ENCODE measurements at places on chromosomes 5 and 9.

- H3K36me3 ChIP-seq = no peaks in the 10 kb centered on the region
- DNase-seq = no peak
- H3K4me3 ChIP-seq = no peak overlapping the region
- H3K4me1 ChIP-seq = no peaks in the 10 kb centered on the region
These were observed 217.2 kb downstream of the MELK start for GRCh38 chr9:36789886-36790285.

DNA sequence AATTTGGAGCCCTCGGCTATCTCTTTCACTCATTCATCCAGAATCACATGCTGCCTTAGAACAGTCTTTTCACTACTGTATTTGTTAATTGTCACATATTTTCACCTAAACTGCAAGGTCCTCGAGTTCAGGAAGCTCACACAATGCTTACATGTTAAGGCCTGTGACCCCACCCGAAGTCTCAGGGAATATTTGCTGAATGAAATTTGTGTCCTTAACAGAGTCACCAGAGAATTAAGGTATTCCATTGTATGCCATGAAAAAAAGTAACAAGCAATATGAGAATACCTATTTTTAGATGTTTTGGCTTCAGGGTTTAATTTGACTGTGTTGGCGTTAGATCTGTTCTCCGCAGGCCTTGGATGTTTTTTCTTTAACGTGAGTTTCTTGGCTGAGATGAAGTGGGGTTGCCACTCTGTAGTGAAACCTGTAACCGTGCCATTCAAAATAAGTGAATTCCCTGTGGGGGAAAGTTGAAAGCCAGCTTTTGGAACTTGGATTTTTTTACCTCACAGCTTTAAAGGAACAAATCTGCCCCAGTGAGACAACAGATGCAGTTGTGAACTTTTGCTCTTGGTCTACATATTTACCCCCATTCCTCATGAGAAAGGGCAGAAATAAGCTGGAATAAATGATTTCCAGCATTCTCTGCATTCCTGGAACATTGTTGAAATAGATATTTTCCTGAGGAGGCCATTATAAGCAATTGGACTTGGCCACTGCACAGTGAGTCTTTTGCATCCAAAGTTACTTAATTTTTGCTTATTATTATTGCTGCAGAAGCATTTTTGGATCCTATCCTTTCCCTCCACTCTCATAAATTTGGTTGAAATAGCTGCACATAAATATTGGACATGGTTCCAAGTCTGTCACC, 35.9 kb upstream of the FBP1 start:
- no peaks in the 10 kb centered on the region for H3K4me1 ChIP-seq
- no peak overlapping the region for H3K4me3 ChIP-seq
- H3K36me3 ChIP-seq = no peaks in the 10 kb centered on the region
- no peak overlapping the region for H3K27ac ChIP-seq

DNA sequence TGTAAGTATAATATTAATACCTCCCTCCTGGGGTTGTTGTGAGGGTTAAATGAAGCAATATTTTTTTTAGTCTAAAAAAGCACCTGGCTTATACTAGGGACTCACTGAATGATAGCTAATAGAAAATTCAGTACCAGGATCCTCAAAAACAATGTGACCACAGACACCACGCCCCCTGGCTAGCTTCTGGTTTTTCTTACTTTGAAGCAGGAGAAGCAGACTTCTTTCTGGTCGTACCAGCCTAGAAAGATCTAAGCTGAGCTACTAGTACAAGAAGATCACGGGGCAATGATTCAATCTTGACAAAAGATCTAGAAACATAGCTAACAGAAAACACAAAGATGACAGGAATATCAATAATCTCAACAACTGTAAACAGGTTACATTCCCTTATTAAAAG, 218.5 kb upstream of the SLC30A5 start:
- no peaks in the 10 kb centered on the region for H3K36me3 ChIP-seq
- H3K27ac ChIP-seq = no peak overlapping the region
- DNase-seq = no peak
- H3K4me3 ChIP-seq = no peak overlapping the region
- H3K4me1 ChIP-seq = no peaks in the 10 kb centered on the region

GRCh38 chr9:36971935-36972488, 62.1 kb downstream of the PAX5 start:
- no peak overlapping the region for H3K4me3 ChIP-seq
- no peak for DNase-seq
- H3K27me3 ChIP-seq = no peaks in the 10 kb centered on the region
- H3K4me1 ChIP-seq = no peaks in the 10 kb centered on the region
- no peaks in the 10 kb centered on the region for H3K36me3 ChIP-seq
- no peak overlapping the region for H3K27ac ChIP-seq

DNA sequence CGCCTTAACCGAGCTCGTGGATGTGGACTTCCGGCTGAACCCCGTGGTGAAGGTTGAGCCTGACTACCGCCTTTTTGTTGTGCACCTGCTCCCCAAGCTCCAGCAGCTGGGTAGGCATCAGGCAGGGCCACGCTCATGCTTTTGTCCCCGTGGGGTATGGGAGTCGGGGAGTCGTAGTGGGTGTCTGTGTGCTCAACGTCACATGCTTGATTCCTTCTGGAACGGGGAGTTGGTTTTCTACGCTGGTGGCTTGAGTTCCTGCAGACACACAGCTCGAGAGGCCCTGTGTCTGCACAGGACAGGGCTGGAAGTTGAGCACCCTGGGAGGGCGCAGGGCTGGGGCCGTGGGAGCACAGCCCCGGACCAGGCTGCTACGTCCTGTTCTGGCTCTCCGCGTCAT, 8.0 kb downstream of the CEP72 start:
- no peak for DNase-seq
- peaks cover 32% of the 10 kb centered on the region for H3K36me3 ChIP-seq
- H3K27me3 ChIP-seq = no peaks in the 10 kb centered on the region
- H3K4me3 ChIP-seq = no peak overlapping the region

GRCh38 chr5:122077366-122078115, 518 bp downstream of the LOX start:
- H3K4me1 ChIP-seq = peaks cover 12% of the 10 kb centered on the region
- H3K4me3 ChIP-seq = peak overlapping the region; percentile 46
- no peak overlapping the region for H3K27ac ChIP-seq
- no peaks in the 10 kb centered on the region for H3K36me3 ChIP-seq
- no peaks in the 10 kb centered on the region for H3K27me3 ChIP-seq

GRCh38 chr9:131310833-131311554, 21.5 kb downstream of the PLPP7 start:
- no peak for DNase-seq
- no peaks in the 10 kb centered on the region for H3K4me1 ChIP-seq
- H3K36me3 ChIP-seq = no peaks in the 10 kb centered on the region

- H3K36me3 ChIP-seq = peaks cover 35% of the 10 kb centered on the region
- no peaks in the 10 kb centered on the region for H3K27me3 ChIP-seq
- peaks cover 20% of the 10 kb centered on the region for H3K4me1 ChIP-seq
- H3K4me3 ChIP-seq = no peak overlapping the region
These were observed 52.5 kb downstream of the JADE2 start for GRCh38 chr5:134577796-134578577.

DNA sequence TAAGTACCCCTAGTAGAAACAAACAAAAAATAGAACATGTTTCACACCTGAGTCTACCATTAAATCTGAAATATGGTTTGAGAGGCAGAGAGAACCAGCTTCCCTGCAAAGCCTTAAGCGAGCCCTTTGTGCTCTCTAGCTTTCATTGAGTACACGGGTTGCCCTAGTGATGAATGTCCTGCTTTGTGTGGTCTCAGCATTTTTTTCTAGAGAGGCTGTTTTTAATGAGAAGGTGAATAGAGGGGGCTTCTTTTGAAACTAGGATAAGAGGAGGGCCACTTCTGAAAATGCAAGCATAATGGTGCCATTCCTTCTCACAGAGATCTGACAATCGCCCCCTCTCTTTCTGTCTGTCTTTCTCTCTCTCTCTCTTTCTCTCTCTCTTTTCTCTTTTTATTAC, 131.3 kb downstream of the MACIR start:
- no peaks in the 10 kb centered on the region for H3K36me3 ChIP-seq
- H3K27ac ChIP-seq = no peak overlapping the region
- no peaks in the 10 kb centered on the region for H3K27me3 ChIP-seq
- no peak overlapping the region for H3K4me3 ChIP-seq

DNA sequence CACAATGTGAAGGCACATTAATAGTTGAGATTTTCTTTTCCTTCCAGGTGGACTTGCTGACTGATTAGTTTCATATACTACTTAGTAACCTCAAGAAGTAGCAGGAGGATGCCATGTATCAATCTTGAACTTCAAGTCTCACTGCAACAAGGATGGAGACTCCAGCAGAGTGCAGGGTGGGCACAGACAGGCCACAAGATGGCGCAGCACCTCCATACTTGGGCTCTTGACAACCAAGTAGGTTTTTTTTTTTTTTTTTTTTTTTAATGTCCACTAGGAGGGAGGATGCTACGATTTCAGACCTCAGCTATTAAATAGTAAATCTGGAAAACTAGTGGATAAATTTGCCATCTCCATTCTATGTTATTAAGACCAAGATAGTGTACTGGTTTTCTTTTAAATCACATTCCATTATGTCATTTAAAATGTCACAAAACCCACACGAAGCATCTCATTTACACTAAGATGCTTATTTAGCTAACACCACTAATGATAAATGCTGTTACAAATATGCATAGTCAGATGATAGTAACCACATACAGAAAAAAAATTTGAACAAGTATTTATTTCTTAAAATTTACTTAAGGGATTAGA, 58.6 kb downstream of the IL6ST start:
- H3K36me3 ChIP-seq = peaks cover 24% of the 10 kb centered on the region
- peak overlapping the region; percentile 76 for H3K27ac ChIP-seq
- peaks cover 9% of the 10 kb centered on the region for H3K4me1 ChIP-seq

GRCh38 chr5:142222866-142223558, 101.8 kb downstream of the SPRY4 start:
- H3K36me3 ChIP-seq = no peaks in the 10 kb centered on the region
- no peak overlapping the region for H3K27ac ChIP-seq
- H3K4me1 ChIP-seq = no peaks in the 10 kb centered on the region
- H3K4me3 ChIP-seq = no peak overlapping the region
- H3K27me3 ChIP-seq = no peaks in the 10 kb centered on the region

- peak overlapping the region; percentile 89 for H3K27ac ChIP-seq
- no peaks in the 10 kb centered on the region for H3K27me3 ChIP-seq
- no peaks in the 10 kb centered on the region for H3K36me3 ChIP-seq
- H3K4me3 ChIP-seq = peak overlapping the region; percentile 67
These were observed 107.3 kb upstream of the PRRC1 start for GRCh38 chr5:127409921-127410675.

- H3K36me3 ChIP-seq = no peaks in the 10 kb centered on the region
- H3K27me3 ChIP-seq = peaks cover 8% of the 10 kb centered on the region
- no peaks in the 10 kb centered on the region for H3K4me1 ChIP-seq
- no peak overlapping the region for H3K4me3 ChIP-seq
These were observed 124.5 kb upstream of the TLE4 start for GRCh38 chr9:79447308-79447605.

- no peak overlapping the region for H3K27ac ChIP-seq
- no peak for DNase-seq
- no peaks in the 10 kb centered on the region for H3K36me3 ChIP-seq
- H3K27me3 ChIP-seq = no peaks in the 10 kb centered on the region
- H3K4me3 ChIP-seq = no peak overlapping the region
These were observed 96.5 kb downstream of the IQGAP2 start for GRCh38 chr5:76499507-76500161.

- H3K4me3 ChIP-seq = no peak overlapping the region
- H3K36me3 ChIP-seq = no peaks in the 10 kb centered on the region
- H3K27ac ChIP-seq = no peak overlapping the region
- no peaks in the 10 kb centered on the region for H3K27me3 ChIP-seq
- no peaks in the 10 kb centered on the region for H3K4me1 ChIP-seq
These were observed 1877.3 kb upstream of the ACO1 start for GRCh38 chr9:30507166-30507565.

- no peaks in the 10 kb centered on the region for H3K4me1 ChIP-seq
- H3K27me3 ChIP-seq = no peaks in the 10 kb centered on the region
- H3K27ac ChIP-seq = no peak overlapping the region
These were observed 117.4 kb upstream of the RORB start for GRCh38 chr9:74379718-74380117.

GRCh38 chr9:126183266-126183665, 143.4 kb upstream of the MVB12B start:
- H3K27ac ChIP-seq = no peak overlapping the region
- no peak for DNase-seq
- no peaks in the 10 kb centered on the region for H3K27me3 ChIP-seq
- no peak overlapping the region for H3K4me3 ChIP-seq

- H3K36me3 ChIP-seq = no peaks in the 10 kb centered on the region
- H3K4me1 ChIP-seq = no peaks in the 10 kb centered on the region
- no peak overlapping the region for H3K27ac ChIP-seq
- no peak for DNase-seq
These were observed 384.8 kb upstream of the MEF2C start for GRCh38 chr5:89267788-89268187.

- DNase-seq = no peak
- H3K36me3 ChIP-seq = no peaks in the 10 kb centered on the region
- no peak overlapping the region for H3K27ac ChIP-seq
- no peaks in the 10 kb centered on the region for H3K4me1 ChIP-seq
- no peak overlapping the region for H3K4me3 ChIP-seq
These were observed 72.2 kb downstream of the CERT1 start for GRCh38 chr5:75439276-75439675.

- no peak overlapping the region for H3K27ac ChIP-seq
- no peaks in the 10 kb centered on the region for H3K36me3 ChIP-seq
- no peak overlapping the region for H3K4me3 ChIP-seq
- no peak for DNase-seq
- H3K4me1 ChIP-seq = no peaks in the 10 kb centered on the region
- no peaks in the 10 kb centered on the region for H3K27me3 ChIP-seq
These were observed 30.5 kb upstream of the MACIR start for GRCh38 chr5:103228061-103228460.

- DNase-seq = no peak
- H3K36me3 ChIP-seq = peaks cover 49% of the 10 kb centered on the region
- no peaks in the 10 kb centered on the region for H3K4me1 ChIP-seq
- H3K4me3 ChIP-seq = no peak overlapping the region
These were observed 40.8 kb upstream of the ROPN1L start for GRCh38 chr5:10400831-10401230.

GRCh38 chr9:86034863-86035734, 64.3 kb downstream of the GOLM1 start:
- no peaks in the 10 kb centered on the region for H3K36me3 ChIP-seq
- no peaks in the 10 kb centered on the region for H3K27me3 ChIP-seq
- DNase-seq = no peak
- H3K4me1 ChIP-seq = no peaks in the 10 kb centered on the region
- no peak overlapping the region for H3K4me3 ChIP-seq
- no peak overlapping the region for H3K27ac ChIP-seq

DNA sequence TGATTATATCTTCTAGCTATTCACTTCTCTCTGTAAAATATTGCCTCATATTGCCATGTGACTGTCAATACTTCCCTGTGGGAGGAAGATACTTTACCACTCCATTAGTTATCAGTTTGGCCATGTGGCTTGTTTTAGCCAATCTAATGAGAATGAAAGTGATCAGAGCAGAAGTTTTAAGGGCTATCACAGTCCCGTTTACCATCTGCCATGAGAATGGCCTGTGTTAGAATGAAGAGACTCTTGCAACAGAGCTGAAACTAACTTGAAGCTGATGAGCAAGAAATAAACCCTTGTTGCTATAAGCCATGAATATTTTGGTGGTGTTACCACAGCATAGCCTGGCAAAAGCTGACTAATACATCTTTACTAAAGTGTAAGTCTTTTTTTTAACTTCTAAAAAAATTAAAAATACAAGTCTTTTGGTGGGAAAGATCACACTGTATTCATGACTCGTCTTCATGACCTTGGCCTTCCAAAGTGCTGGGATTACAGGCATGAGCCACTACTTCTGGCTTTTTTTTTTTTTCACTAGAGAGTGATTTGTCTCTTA, 68.0 kb upstream of the CTNNA1 start:
- no peak for DNase-seq
- H3K27me3 ChIP-seq = no peaks in the 10 kb centered on the region
- no peak overlapping the region for H3K27ac ChIP-seq
- no peaks in the 10 kb centered on the region for H3K36me3 ChIP-seq

GRCh38 chr9:33329979-33330378, 39.7 kb downstream of the NFX1 start:
- DNase-seq = no peak
- H3K27me3 ChIP-seq = no peaks in the 10 kb centered on the region
- H3K36me3 ChIP-seq = peaks cover 28% of the 10 kb centered on the region
- H3K4me1 ChIP-seq = peaks cover 8% of the 10 kb centered on the region

Data from liver (tissue), 10 donors.